ENCODE measurements at places on chromosomes 2 and 18.

DNA sequence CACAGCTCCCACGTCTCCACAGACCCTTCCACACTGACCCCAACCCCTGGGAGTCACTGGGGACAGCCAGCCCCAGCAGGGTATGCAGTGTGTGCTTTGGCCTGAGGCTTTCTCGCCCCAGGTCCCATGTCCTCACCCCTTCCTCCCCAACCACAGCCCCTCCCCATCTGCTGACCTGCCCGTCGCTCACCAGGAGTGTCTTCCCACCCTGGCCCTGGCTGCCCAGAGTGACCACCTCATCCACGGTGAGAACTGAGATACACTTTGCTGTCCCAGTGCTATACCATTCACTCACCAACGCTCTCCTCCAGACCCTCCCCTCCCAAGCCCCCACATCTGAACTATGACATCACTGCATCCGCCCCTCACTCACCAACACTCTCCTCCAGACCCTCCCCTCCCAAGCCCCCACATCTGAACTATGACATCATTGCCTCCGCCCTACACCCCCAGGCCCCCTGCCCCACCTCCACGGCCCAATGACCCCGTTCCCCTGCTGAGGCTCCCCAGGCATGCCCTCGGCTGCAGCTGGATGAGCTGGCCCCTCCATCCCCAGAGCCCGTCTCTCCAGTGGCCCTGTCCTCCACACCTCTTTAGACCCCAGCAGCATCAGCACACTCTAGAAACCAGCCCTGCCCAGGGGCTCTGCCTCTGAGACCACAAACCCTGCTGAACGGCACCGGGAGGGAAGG, 55.2 kb downstream of the ANKMY1 start:
- no peak for DNase-seq

DNA sequence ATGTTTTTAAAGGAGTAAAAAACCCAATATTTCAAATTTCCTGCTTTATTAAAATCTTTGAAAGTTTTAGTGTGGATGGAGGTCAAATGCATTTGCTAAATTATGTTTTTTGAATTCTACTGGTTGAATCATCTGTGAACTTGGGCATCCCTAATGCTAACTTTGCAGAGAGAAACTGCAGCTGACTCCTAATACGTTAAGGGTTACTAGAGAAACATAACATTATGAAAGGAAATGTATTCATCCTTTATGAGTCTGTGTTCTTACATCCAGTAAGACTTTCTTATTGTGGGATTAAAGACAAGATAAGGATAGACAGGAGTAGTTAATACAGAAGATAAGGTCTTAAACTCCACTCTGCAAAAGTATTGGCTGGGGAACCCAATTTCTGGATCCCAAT, 140.6 kb downstream of the FAM124B start:
- DNase-seq: no peak

GRCh38 chr2:47662552-47662951, 120.4 kb upstream of the MSH6 start:
- no peak for DNase-seq

- DNase-seq: peak; percentile 50
Observed at GRCh38 chr2:25252291-25253152, 84.1 kb upstream of the POMC start.

GRCh38 chr2:105261061-105261460, 19.5 kb downstream of the GPR45 start:
- DNase-seq: no peak

- DNase-seq: no peak
Observed at GRCh38 chr2:100840519-100840918, 20.6 kb downstream of the NPAS2 start.

GRCh38 chr18:23793051-23793450, 103.8 kb downstream of the LAMA3 start:
- no peak for DNase-seq

DNA sequence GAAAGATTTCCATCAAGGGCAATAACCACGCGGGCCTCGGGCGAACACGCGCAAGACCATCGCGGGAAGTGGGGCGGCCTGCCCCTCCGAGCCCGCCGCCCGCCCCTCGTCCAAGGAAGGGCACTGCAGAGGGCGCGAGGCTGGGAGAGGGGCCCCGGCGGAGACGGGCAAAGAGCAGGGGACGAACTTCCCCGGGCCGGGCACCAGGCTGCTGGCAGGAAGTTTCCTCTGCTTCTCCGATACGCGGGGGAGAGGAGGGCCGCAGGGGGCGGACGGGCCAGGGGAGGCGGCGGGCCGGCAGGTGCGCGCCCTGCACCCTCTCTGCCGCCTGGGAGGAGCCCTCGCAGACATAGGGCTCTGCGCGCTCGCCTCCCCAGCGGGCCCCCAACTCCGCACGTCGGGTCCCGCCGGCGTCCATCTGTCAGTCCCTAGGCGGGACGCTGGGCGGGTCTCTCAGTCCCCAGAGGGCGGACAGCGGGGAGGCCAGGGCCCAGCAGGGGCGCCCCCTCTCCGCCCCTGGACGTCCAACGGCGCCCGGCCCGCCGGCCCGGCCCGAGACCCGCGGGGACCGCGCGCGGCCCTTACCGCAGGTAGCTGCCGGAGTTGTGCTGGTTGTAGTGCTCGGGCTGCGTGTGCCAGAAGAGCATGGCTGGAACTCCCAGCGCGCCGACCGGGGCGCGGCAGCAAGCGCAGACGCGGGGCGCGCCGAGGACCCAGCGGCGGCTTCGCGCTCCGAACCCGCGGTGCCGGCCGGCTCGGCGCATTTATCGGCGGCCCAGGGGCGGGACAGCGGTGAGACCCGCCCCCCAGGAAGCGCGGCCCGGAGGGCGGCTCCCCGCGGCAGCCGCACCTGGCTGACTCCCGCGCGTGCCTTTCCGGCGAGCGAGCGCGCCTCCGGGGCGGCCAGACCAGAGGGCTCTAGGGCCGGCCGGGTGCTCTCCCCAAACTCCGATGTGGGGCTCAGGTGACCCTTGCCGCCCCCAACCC, at the start of gene TFCP2L1:
Gene TFCP2L1, minus strand, starts transcription at position 740 of the 987 bp plus-strand sequence. Its CDS starts 93 bp downstream, at position 647.
- DNase-seq: no peak

- no peak for DNase-seq
Observed at GRCh38 chr2:221810245-221810644, 238.1 kb upstream of the EPHA4 start.

DNA sequence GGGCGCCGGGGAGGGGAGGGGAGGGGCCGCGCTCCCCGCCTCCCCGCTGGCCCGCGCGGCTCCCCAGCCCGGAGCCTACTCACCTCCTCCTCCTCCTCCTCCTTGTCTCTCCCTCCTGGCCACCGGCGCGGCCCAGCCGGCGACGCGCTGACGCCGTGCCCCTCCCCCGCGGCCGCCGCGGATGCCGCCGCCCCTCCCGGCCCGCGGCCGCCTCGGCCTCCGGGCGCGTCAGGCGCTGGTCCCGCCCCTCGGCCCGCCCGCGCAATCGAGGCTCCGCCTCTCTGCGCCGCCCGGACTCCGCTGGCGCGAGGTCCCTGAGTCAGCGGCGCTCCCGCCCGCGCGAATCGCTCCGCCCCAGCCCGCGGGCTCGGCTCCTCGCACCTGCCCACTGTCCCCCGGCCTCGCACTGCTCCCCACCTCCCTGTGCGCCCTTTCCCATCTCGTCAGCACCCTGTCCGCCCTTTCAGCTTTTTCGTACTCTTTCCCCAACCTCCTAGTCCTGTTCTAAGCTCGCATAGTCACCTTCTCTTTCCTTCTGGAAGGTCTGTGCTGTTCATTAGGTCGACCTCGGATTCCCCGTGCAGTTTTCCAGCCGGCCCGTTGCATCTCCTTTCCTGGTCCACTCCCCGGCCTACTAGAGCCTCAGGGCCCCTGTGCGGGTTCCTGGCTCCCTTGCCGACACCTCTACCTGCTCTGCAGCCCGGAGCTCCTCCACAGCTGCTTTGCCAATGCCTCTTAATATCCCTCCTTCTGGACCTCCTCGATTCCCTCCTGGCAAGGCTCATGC, 187.4 kb downstream of the ZEB2 start:
- peak; percentile 77 for DNase-seq

GRCh38 chr2:149125031-149125725, 86.7 kb downstream of the LYPD6B start:
- DNase-seq: no peak

GRCh38 chr2:38123911-38124310, 48.0 kb upstream of the CYP1B1 start:
- no peak for DNase-seq

GRCh38 chr2:40173276-40173675, 278.6 kb downstream of the SLC8A1 start:
- DNase-seq: no peak

DNA sequence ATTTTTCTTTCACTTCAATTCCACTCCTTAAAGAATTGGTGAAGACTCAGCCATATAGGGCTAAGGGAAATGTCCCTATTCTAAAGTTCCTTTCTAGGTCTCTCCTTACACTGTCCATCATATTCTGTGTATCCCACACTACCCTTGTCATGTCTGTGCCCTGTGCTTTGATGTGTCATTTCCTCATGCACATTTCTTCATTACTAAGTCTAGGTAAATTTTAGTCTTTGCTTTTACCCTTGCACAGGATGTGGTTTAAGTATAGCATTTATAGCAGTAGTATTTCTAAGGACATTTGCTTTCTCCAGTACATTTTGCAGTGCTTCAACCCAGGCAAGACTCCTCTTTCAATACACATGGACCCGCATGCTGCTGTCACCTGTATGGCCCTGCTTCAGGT, 221.5 kb upstream of the ACVR2A start:
- DNase-seq: no peak

DNA sequence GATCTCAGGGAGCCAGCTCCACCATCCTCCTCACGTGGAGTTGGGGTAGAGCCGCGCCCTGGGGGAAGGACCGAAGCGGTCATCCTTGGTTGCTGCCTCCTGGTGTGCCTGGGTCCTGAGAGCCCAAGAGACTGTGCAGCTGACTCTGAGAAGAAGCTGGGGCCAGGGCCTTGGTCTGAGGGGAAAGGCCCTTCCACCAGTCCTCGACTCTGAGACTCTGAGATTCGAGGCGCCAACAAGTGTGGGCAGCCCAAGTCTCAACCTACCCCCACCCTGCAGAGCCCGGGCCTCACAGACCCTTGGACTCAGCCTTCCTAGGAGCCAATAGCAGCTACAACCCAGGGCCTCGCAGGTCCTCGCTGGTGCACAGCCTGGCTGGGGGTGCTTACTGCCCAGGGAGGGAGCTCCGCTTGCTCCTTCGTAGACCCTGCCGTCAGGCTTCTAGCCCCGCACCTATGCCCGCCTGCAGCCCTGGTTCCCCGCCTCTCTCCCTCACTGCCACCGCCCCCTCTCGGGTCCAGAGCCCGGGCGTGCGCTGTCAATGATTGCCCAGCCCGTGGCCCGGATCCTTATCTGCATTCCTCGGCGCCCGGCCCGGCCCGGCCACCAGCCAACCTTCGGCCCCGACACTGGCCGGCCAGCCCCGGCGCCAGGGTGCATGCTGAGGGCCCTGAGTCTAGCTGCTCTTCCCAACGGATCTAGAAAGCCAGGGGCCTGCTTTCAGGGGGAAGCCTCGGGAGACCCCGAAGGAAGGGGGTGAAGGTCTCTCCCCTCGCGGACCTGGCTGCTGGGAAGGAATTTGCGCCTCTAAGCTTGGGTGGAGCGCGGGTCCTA, 2.0 kb downstream of the IHH start:
- no peak for DNase-seq

Data from stimulated activated CD4-positive, alpha-beta T cell treated with anti-CD3 and anti-CD28 coated beads, Interleukin-12 subunit alpha, Interleukin-12 subunit beta, amount 100 ng/mL, for 24 hours (primary cell).